ENCODE measurements at places on chromosomes 1 and 21. TPM values are rescaled to one million over a fixed set of nuclear protein-coding genes. Genes with fewer than 3 reads are reported as not detected.
A peak's percentile ranks its signal among the peaks of the same experiment; 100 is the strongest.

ACTN2 gene
- total RNA-seq: 1.9 TPM

CFHR4 gene
- total RNA-seq: not detected

AKNAD1 gene
- total RNA-seq: not detected

MPZ gene
- total RNA-seq: 1.9 TPM

ADCY10 gene
- not detected for total RNA-seq

GRCh38 chr21:46301759-46302158 lies 15.6 kb downstream of the YBEY start:
- peaks cover 8% of the 10 kb centered on the region for H3K27me3 ChIP-seq
- H3K4me3 ChIP-seq: no peak overlapping the region
- no peak overlapping the region for H3K27ac ChIP-seq
- no peak for DNase-seq
- no peaks in the 10 kb centered on the region for H3K4me1 ChIP-seq
- peaks cover 11% of the 10 kb centered on the region for H3K36me3 ChIP-seq

GRCh38 chr1:20840731-20841130 lies 53.6 kb upstream of the HP1BP3 start:
- H3K27ac ChIP-seq: no peak overlapping the region
- no peaks in the 10 kb centered on the region for H3K4me1 ChIP-seq
- no peak overlapping the region for H3K4me3 ChIP-seq

GRCh38 chr1:5990913-5991312 lies 1.3 kb downstream of the NPHP4 start:
- H3K4me1 ChIP-seq: peaks cover 12% of the 10 kb centered on the region
- H3K36me3 ChIP-seq: no peaks in the 10 kb centered on the region
- peak overlapping the region; percentile 84 for H3K4me3 ChIP-seq
- peak; percentile 61 for DNase-seq

DNA sequence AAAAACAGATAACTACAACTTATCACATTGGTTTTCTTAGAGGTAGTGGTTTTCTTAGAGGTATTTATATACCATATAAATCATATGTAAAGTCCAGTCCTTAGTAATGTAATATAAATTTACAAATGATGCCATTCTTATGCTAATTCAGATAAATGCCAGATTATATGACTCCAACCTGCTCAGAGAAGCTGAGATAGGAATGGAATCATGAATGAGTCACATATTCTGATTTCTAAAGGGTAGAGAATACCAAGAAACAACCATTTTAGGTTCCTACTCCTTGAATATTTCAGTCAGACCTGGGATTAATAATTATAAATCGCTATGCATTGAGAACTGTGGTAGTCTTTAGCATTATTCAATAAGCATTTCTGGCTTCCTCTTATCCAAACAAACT lies 760.1 kb upstream of the NEGR1 start:
- DNase-seq: no peak
- H3K4me3 ChIP-seq: no peak overlapping the region
- no peak overlapping the region for H3K27ac ChIP-seq
- no peaks in the 10 kb centered on the region for H3K27me3 ChIP-seq

DNA sequence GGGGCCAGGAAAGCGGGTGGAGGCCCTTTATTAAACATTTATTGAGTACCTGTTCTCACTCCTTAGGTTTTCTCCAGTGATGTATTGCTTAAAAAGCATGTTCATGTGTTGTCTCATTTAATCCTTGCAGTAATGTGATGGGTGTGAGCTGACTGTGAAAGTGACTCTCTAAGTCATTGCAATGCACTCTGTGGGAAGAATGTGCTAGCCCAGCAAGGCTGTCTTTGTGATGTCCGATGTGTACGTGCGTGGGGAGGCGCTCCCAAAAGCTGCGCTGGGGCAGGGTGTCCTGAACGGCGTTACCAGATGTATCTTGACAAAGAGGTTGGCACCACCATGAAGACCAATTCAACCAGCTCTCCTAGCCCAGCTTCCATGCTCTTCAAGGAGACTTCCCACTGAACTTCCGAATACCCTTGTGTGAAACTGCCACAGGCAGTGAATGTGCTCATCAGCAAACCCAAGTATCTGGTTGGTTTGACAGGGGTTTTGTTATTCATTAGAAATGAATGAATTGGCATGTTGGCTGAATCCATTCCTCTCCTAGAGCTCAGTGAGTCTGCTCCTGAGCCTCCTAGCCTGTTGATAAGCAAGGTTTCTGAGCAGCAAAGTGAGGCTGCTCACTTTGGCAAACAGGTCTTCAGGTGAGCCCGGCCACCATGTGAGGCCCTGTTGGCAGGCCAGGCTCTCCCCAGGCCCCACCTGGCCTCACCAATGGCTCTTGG lies 28.0 kb downstream of the NUAK2 start:
- H3K27ac ChIP-seq: peak overlapping the region; percentile 97
- H3K4me3 ChIP-seq: no peak overlapping the region
- H3K27me3 ChIP-seq: no peaks in the 10 kb centered on the region
- no peak for DNase-seq
- H3K36me3 ChIP-seq: no peaks in the 10 kb centered on the region

DNA sequence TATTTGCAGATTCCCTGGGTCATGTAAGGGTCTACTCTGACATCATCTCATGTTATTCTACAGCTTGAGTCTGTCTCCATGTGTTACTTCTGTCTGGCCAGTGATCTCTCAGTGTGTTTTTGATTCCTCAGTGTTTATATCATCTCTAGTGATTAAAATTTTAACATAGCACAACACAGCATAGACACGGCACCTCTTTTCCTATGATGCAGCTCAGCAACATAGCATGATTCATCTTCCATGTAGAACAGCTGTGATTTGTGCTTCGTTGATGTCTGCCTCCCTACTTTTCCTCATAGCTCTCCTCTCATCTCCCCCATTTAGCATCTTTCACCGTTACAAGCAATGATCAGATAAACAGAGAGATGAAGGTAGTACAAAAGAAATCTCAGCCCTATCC lies 163.9 kb upstream of the DPT start:
- H3K4me3 ChIP-seq: no peak overlapping the region
- H3K4me1 ChIP-seq: no peaks in the 10 kb centered on the region
- no peaks in the 10 kb centered on the region for H3K27me3 ChIP-seq
- no peak overlapping the region for H3K27ac ChIP-seq

- DNase-seq: peak; percentile 86
- H3K27ac ChIP-seq: no peak overlapping the region
- H3K36me3 ChIP-seq: no peaks in the 10 kb centered on the region
- no peaks in the 10 kb centered on the region for H3K27me3 ChIP-seq
- H3K4me3 ChIP-seq: no peak overlapping the region
Measured at GRCh38 chr1:50474859-50475809, 51.9 kb upstream of the DMRTA2 start.

All from GM23338 (cell line).